ENCODE measurements at places on chromosomes 11 and 22.
A peak's percentile ranks its signal among the peaks of the same experiment; 100 is the strongest.

DNA sequence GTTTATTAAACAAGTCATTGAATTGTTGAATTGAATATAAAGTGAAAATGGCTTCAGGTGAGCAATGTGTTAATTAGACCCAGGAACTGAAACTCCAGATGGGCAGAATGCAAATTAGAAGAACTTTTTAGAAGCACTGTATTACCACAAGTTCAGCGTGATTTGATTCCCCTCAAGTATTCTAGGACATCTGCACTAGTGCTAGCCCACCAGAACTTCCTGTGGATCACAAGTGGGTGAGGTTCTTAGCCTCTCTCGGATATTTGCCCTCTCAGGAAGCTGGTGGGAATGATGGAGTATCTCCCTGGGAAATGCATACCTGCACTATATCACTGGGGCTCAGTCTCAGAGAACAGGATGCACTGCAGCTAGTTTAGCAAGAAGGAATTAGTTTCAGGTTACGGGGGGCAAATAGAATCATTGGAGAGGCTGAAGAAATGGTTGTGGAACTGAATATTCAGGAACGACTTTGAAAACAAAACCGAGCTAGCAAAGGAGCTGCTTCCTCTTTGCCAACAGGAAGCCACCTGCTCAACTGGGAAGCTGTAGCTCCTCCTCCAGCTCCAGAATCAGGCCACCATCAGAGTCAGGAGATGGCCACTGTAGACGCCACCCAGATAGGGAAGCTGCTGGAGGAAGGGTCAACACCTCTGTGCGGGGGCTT lies 74.3 kb downstream of the DHCR7 start:
- DNase-seq: no peak

GRCh38 chr11:108825381-108825780 lies 160.5 kb downstream of the DDX10 start:
- DNase-seq: no peak

GRCh38 chr11:130508913-130509312 lies 60.5 kb downstream of the ADAMTS15 start:
- DNase-seq: no peak

DNA sequence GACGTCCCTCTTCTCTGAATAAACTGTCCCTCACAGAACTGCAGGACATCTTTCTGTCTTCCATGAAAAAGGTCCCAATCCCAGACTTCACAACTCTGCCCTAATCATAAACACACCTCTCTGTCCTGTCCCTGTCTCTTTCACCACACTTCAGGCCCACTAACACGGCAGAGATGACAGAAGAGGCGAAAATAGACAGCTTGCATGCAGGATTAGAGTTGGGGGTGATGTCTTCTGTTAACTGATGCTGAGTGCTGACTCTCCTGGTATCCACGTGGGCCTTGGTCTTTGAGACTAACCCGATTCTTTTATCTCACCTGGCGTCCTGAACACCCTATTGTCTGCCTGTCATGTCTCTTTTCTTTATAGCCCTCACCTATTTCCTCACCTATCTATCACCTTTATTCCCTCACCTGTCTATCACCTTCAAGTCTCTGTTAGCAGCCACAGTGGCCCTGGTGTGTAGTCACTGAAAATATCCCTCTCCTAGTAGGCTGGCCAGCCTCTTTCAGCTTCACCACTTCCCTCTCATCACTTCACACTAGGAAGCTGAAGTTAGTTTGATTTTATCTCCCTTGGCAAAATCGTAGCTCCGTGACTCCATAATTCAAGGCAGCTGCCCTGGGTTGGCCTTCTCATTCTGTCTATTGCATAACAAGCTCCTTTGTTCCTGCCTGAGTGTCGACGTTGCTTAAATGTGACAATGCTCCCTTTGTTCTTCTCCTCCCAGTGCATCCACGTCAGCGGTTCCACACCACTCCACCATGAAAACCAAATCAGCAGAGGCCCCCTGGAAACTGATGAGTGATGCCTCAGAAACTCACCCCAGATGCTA lies 30.6 kb upstream of the DRD2 start:
- peak; percentile 87 for DNase-seq

DNA sequence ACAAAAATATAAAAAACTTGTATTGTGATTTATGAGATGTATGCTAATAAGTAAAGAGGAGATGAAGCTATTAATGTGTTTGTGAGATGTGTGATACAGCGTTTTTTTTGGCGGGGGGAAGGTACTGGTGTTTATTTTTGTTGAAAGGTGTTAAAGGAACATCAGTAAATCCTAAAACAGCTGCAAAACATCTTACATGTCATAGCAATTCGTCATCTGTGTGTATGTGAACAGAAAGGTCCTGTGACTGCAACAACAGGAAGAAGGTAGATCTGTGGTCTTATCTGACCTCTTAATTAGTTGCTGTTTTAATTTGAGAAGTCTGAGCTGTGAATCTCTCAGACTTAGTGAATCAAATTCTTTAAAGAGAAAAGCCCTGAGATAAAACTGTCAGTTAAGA lies 1041.1 kb downstream of the JRKL start:
- no peak for DNase-seq

- DNase-seq: no peak
Measured at GRCh38 chr11:83736684-83737083, 450.5 kb upstream of the CCDC90B start.

GRCh38 chr11:102981324-102981910 lies 25.9 kb upstream of the MMP13 start:
- no peak for DNase-seq

- DNase-seq: no peak
Measured at GRCh38 chr11:100356035-100356434, 331.1 kb upstream of the ARHGAP42 start.

- DNase-seq: no peak
Measured at GRCh38 chr22:39150848-39151215, 1.6 kb downstream of the CBX7 start.

DNA sequence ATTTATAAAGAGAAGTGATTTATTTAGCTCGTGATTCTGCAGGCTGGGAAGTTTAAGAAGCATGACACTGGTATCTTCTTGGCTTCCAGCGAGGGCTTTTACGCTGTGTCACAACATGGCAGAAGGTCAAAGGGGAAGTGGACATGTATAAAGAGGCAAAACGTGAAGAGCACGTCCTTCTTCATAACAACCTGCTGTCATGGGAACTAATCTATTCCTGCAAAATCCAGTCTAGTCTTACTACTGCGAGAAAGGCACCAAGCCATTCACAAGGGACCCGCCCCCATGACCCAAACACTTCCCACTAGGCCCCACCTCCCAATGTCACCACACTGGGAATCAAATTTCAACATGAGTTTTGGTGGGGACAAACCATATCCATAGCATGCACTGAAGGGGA lies 58.3 kb downstream of the AMOTL1 start:
- no peak for DNase-seq

DNA sequence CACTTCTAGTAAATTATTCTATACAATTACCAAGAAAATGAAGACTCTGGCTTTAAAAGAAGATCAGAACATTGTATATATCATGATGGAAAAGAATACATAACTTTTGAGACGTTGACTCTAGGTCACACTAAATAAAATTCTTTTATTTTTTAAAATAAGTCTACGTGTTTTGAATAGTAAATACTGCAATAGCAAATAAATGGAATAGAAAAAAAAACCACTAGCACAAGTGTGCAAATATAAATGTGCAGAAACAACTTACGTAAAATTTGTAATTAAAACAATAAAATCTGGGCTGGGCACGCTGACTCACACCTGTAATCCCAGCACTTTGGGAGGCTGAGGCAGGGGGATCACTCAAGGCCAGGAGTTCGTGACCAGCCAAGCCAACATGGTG lies 17.9 kb downstream of the SIK3 start:
- no peak for DNase-seq

DNA sequence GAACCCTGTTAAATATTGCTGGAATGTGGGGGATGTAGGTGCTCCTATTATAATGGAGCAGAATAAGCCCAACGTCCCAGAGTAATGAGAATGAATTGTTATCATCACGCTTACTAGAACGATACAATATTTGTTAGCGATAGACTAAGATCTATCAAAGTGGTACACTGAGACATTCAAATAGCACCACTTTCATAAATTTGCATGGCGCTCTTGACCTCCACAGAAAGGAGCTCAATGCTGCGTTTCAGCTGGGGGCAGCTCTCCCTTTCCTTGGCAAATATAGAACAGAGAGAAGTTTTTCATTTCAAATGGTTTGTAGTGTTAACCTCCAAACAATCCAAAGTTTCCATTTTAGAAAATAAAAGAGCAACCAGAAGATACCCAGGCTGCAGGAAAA lies 38.2 kb upstream of the BLID start:
- DNase-seq: no peak
